ENCODE measurements at places on chromosomes 1 and 21.

- DNase-seq: no peak
Observed at GRCh38 chr1:23026568-23026967, 7.3 kb downstream of the KDM1A start.

GRCh38 chr1:43065616-43066399 is 106.3 kb downstream of the EBNA1BP2 start:
- no peak for DNase-seq

DNA sequence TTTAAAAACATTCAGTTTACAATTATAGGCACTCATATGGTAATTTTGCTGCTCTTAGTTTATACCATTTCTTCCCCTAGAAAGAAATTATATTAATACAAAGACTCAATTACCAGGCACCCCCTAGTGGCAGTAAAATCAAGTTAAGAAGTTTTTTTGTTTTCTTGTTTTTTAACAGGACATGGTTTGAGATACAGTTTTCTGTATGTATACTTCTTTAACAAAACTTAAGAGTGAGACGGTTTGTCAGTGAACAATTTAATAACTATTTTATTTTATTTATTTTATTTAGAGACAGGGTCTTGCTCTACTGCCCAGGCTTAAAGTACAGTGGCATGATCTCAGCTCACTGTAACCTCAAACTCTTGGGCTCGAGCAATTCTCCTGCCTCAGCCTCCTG is 224.6 kb downstream of the FAF1 start:
- no peak for DNase-seq

DNA sequence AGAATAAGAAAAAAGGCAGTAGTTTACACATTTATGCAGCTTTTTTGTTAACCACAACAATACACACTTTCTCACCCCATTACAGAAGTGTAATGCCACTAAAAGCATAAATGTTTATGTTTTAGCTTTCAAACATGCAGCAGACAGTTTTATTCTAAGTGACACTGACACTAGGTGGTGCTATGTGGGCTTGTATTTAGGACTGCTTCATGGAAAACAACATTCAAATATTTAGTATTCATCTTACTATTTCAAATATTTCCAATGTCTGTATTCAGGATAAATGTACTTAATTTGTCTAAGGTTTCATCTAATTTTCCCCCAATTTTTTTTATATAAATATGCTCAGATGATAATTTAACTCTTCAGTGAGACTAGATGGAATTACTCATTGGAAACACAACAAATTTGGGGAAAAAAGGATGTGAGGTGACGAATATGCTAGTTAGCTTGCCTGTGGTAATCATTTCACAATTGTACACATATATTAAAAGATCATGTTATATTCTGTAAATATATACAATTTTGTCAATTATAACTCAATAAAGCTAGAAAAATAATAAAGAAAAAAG is 71.4 kb downstream of the USP1 start:
- no peak for DNase-seq

- DNase-seq: no peak
Observed at GRCh38 chr1:164688791-164689190, 129.8 kb downstream of the PBX1 start.

- no peak for DNase-seq
Observed at GRCh38 chr1:172778456-172779455, 119.9 kb downstream of the FASLG start.

DNA sequence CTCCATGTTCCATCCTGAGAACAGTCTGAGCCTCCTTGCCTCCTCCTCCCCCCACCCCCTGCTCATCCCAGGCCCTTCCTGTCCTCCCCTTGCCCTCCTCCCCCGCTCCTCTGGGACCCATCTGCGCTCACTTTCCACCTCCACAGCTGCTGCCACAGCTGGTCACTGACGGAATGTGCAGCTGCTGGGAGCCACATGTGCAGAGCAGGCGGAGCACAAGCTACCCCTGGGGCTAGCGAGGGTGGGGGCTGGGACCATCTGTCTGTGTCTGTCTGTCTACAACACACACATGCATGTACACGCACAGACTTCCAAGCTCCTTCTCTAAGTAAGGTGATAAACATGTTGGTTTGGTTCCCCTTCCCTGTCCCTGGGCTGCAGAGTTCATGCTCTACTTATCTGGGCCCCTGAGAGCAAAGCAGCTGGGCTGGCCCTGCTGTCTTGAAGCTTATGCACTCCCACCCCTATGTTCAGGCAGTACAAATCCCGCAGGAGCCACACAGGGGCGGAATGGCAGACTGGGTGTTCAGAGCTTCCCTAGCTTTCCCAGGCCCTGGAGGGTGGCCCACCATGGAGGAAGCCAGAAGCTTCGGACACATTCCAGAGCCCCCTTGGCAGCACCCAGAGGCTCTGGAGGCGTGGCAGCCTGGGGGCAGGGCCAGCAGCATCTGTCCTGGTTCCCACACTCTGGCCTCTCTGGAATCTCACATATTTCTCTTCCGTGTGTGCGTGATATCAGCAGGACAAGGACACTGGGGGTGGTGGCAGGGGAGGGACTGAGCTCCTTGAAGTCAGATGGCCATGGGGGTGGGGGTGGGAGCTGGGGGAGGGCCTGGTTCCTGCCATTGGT is 7.0 kb upstream of the HEYL start:
- DNase-seq: no peak

DNA sequence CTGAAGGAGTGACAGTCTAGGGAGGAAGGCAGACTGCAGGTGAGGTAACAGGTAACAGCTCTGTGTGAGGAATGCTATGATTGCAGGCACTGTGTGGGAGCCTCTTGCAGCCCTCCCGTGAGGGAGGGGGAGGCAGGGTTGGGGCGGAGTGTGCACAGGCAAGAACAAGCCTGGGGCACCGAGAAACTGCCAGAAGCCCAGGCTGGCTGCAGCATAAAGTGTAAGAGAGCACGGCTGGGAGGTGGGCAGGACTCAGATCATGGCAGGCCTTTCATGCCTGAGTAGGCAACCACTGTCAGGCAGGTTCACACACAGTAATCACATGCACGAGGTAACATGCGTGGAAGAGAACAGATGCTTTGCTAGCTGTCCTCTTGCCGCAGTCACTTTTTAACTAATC is 11.3 kb upstream of the RHEX start:
- no peak for DNase-seq

DNA sequence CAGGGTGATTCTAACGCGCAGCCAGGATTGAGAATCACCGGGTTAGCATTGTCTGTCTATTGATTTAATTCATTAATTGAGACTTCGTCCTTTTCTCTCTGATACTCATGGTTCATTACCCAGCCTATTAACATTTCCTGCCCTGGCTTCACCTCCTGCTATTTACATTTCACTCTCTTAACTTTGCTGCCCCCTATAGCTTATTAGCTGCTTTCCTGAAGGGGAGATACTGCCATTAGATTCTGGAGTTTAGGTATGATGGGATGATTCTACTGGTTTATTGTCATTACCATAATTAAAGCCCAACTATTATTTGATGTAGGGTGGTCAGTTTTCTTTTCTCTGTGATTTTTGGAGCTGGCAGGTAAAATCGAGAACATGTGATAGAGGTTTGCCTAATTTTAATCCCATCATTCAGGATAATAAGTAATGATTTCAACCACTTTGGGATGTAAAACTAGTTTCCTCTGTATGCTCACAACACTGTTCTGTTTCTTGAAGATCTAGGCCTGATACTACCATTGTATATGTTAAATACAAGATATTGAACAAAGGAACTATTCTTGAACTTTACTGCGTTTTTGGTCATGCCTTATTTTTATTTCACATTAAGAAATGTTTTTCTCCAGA is 6.4 kb downstream of the PPP2R5A start:
- DNase-seq: no peak

DNA sequence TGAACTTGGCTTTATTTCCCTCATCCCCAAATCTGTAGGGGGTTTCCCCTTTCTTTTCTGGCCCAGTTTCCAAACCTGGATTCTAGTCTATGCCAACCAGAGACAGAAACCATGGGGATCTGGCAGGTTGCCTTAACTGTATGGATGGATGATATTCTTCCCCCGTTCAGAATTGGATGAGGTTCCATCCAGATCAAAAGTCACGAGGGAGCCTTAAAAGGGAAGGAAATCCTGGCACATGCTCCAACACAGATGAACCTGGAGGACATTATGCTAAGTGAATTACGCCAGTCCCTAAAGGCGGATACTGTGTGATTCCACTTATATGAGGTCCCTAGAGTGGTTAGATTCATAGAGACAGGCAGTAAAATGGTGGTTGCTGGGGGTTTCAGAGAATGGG is 124.4 kb downstream of the HUNK start:
- no peak for DNase-seq

- no peak for DNase-seq
Observed at GRCh38 chr21:25560271-25560685, 47.0 kb downstream of the MRPL39 start.

GRCh38 chr1:207750631-207751305 is 1.1 kb upstream of the CD46 start:
- no peak for DNase-seq

- DNase-seq: no peak
Observed at GRCh38 chr1:24830680-24831272, 85.5 kb downstream of the CLIC4 start.

GRCh38 chr1:68963353-68963752 is 466.5 kb upstream of the DEPDC1 start:
- no peak for DNase-seq

DNA sequence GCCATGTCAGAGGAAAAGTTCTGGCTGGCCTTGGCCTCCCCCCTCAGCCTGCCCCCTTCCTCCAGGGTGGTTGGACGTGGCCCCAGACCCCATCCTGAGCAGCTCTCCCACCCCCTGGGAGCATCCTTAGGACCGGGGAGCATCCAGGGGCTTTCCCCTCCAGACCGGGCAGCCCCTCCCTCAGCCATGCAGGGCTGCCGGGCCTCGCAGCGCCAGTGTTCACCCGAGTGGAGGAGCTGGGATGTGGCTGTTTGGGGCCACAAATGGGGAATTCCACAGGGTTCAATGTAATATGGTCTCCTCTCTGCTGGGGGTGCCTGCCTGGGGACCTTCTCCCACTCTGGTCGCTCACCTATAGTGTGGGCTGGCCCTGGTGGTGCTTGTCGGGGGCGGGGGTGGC is 4.2 kb upstream of the PFKL start:
- no peak for DNase-seq

DNA sequence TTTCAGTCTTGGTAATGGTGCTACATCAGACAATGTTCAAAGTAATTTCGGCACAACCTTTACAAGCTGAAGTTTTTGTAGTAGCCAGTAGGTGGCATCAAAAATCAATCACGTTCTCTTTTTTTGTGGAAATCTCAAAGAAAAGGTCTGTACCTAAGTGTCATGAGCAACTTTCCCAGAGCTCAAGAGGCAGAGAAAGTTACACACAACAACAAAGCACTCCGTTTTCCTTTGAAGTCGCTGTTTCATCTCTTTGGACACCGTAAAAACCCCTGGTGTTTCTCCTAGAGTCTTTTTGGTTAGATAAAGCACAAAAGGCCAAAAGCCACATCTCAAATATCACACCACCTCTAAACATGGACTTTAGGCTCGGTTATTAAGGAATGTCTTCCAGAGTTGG is 131.6 kb downstream of the LHX8 start:
- no peak for DNase-seq

GRCh38 chr1:159239551-159240220 is 35.0 kb downstream of the ACKR1 start:
- no peak for DNase-seq

DNA sequence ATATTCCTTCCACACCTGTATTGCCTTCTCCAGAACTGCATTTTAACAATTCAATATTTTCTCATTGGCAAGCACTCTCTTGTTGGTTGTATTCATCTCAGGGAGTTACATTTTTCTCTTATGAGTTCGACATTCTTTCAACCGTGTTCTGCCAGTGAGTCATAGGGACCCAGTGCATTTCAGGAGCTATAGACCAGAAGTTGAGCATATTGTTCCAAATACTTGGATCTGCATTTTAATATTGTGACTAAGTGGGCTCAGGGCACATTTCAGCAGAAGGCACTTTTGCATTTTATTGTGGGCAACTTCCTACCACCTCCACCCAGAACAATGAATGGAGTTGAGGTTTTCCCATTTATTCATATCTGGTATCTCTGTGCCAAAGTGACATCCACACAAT is 132.8 kb downstream of the TNFSF18 start:
- DNase-seq: no peak

DNA sequence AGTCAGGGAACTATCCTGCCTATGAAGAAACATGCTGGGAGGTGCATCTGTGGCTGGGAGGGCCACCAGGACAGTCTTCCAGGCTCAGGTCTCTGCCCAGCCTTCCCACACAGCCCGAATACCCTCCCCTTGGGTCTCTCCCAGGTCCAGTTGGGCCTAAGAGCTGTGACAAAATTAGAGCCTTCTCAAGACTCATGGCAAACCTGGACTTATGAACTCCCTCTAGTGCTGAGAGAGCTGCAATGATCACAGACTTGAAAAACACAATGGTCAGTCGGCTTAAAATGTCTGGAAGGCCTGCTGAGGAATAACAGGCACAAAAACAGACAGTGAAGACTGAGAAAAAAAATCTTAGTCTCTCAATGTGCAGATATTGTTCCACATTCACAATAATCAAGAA is 325.1 kb downstream of the BRINP2 start:
- no peak for DNase-seq

DNA sequence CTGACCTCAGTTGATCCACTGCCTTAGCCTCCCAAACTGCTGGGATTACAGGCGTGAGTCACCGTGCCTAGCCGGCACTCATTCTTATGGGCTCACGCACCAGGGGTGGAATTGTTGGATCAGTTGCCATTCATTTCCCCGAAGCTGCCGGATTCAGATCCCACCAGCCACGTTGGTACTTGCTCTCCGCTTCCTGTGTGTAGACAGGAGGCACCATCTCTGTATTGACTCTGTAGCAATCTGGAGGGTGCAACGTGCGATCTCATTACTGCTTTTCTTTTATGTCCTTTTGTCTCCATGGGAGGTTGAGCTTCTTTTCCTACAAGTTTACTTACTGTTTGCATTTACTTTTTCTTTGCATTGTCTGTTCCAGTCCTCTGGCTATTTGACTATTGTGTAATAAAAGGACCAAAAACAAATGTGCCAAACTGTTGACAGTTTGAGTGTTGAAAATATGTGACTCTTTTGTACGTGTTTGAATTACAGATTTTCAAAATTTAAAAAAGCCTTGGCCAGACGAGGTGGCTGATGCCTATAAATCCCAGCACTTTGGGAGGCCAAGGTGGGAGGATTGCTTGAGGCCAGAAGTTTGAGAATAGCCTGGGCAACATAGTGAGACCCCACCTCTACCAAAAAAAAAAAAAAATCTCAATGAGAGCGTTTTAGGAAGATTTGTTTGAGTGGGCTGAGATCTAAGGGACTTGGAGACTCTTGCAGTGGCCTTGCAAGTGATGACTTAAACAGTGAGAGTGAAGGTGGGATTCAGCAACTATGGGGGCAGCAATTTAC is 39.1 kb downstream of the SPSB1 start:
- DNase-seq: no peak

GRCh38 chr1:26067432-26067911 is at the start of gene TRIM63:
TSS of gene TRIM63 (minus strand) at chr1:26067630. CDS start at chr1:26067494, 136 bp downstream.
- DNase-seq: no peak

- DNase-seq: no peak
Observed at GRCh38 chr1:117089996-117090395, 29.9 kb downstream of the TTF2 start.

GRCh38 chr1:207901041-207901653 is 9.8 kb downstream of the CD34 start:
- DNase-seq: no peak

GRCh38 chr1:67579623-67580394 is 105.2 kb upstream of the GADD45A start:
- no peak for DNase-seq
